ENCODE measurements at places on chromosomes 1 and 21. TPM values are rescaled to one million over a fixed set of nuclear protein-coding genes. Genes with fewer than 3 reads are reported as not detected.

The GBP2 gene
- 11.3 TPM for total RNA-seq

DNA sequence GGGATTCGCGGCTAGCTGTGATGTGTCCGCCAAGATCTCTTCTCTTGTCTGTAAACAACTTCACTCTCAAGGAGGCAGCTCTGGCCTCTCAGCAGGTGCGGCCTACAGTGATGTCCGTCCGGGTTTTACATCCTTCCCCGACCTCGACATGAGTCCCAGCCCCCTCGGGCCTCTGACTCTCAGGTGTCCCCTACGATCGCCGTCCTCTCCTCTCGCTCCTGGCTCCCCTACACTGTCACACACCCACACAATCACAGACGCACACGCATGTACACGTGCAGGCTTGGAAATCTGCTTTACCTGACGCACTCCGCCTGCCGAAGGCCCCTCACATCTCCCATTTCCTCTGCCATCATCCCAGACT is 797 bp upstream of the RSPH1 start:
- DNase-seq, result no peak

GRCh38 chr1:100955322-100955721 is 59.4 kb downstream of the SLC30A7 start:
- DNase-seq, result no peak

GRCh38 chr1:64855557-64855956 is 110.7 kb downstream of the RAVER2 start:
- no peak for DNase-seq

GRCh38 chr21:36571556-36571955 is 91.6 kb upstream of the CLDN14 start:
- no peak for DNase-seq

GRCh38 chr1:14110040-14110439 is 410.1 kb downstream of the PRDM2 start:
- no peak for DNase-seq

GRCh38 chr1:182317611-182318161 is 73.9 kb downstream of the GLUL start:
- no peak for DNase-seq

GRCh38 chr1:222073307-222073995 is 331.6 kb upstream of the DUSP10 start:
- no peak for DNase-seq

- DNase-seq, result no peak
Measured at GRCh38 chr1:211551638-211552460, 27.1 kb downstream of the SLC30A1 start.

The SH2D1B gene
- not detected for total RNA-seq

The S100A3 gene
- total RNA-seq, result 2.0 TPM

The PFKFB2 gene
- 16.4 TPM for total RNA-seq

DNA sequence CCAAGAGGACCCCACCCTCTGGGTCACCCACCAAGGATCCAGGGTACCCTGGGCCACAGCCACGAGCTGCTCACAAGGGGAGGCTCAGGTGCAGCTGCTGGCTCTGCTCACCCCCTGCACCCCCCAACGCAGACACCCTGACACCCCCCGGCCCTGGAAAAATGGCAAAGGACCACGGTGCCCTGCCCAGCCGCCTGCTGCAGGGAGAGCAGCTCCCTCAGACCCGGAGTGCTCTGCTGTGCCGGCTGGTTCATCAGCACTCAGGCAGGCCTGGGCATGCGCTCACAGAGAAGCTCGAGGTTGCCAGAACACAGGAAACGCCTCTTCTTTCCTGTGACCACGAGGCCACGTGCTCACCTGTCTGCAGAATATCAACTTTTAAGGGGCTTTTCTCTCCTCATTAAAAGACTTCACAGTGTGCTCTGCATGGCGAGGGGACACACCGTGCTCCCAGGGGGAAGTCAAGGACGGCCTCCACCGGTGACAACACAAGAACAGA is 4.3 kb upstream of the C1QTNF12 start:
- no peak for DNase-seq

GRCh38 chr1:98429965-98430443 is 231.5 kb upstream of the SNX7 start:
- no peak for DNase-seq

DNA sequence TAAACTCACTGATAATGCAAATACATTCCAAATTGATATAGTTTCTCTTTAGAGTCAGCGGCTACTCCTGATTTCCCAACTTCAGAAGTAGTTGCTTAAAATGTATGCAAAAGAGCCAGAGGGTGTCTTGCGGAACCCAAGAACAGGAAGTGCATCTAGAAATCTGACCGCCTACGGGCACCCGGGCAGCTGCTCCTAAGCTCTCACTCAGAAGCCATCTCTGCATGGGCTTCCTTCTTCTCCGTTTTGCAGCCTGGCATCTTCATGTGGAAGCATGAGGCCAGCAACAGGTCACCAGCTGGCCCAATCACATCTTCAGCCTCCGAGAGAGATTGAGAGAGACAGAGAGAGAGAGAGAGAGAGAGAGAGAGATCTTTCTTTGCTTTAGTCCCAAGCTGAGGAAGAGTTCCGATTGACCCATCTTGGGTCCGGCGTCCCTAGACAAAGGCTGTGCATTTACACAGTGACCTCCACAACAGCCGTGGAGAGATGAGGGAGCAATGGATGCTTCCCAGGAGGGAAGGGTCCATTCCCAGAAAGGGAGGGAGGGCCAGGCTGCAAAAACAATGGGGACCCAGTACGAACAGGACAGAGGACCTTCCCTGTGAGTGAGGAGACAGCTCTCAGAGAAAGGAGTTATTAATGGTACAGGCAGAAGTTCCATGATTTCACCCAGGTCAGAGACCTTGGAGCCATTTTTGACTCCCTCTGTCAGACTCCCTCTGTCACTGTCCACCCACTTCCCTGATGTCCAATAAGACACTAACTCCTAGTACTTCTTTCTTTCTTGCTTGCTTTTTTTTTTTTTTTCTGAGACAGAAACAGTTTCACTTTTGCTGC is 28.2 kb upstream of the SLC30A1 start:
- no peak for DNase-seq

The PDC gene
- not detected for total RNA-seq

The RNF186 gene
- total RNA-seq, result not detected

The CIART gene
- total RNA-seq, result 11.2 TPM

The PTPN7 gene
- total RNA-seq, result 1.7 TPM

DNA sequence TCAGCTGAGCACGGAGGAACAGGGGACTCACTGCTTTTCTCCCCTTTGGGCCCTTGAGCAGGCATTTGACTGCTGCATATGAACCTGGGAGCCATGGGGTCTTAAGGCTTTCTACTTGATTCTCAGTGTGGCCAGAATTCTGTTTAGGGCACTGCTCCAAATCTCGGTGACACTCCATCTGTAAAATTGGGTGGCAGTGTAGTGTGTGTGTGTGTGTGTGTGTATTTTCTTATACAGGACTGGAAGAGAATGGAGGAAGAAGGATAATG is 162.2 kb downstream of the PBX1 start:
- no peak for DNase-seq

Measured in right cardiac atrium (tissue), 5 donors.